ENCODE measurements at places on chromosomes 16 and 17.

DNA sequence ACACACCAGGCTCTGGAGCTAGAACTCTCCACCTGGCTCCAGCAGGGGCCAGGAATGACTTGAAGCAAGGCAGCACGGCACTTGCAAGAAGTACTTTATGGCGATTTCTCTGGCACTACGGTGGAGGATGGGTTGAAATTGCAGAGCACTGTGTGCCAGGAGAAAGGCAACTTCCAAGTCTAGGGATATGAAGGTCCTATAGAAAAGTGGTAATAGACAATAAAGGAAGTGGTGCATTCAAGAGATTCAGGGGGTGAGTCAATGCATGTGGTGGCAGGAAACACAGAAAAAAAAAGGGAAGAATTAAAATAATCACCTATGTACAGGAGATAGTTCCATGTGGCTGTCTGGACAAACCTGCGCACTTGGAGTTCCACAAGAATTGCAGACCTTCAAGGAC is 240.3 kb upstream of the DYNLRB2 start:
- no peak for DNase-seq

- DNase-seq, result no peak
Measured at GRCh38 chr17:2068031-2068518, 13.2 kb downstream of the HIC1 start.

DNA sequence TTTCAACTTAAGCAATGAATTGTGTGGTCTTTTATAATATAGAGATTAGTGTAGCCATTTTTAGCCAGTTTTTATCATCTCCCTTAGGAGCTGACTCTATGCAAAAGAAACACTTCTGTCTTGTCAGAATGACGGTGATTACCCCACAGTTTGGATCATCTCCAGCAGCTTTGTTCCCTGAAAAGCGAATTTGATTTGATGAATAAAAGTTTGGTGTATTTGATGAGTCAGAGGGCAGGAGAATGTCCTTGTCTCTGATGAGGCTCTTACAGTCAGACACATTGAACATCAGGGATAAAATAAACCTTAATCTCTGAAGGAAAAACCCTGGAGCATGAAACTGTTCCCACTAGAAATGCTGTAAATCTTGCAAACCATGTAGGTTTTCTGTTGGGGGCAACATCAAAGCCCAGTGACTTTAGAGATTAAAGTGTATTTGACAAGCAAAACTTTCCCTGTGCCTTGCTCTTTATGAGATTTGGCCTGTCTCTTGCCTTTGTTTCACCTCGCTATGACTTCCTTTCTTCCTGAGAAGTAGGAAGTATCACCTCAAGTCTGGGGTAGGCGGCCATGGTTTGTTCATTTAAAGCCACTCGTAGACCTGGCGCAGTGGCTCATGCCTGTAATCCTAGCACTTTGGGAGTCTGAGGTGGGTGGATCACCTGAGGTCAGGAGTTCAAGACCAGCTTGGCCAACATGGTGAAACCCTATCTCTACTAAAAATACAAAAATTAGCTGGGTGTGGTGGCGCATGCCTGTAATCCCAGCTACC is 209.3 kb downstream of the FTO start:
- DNase-seq, result no peak

DNA sequence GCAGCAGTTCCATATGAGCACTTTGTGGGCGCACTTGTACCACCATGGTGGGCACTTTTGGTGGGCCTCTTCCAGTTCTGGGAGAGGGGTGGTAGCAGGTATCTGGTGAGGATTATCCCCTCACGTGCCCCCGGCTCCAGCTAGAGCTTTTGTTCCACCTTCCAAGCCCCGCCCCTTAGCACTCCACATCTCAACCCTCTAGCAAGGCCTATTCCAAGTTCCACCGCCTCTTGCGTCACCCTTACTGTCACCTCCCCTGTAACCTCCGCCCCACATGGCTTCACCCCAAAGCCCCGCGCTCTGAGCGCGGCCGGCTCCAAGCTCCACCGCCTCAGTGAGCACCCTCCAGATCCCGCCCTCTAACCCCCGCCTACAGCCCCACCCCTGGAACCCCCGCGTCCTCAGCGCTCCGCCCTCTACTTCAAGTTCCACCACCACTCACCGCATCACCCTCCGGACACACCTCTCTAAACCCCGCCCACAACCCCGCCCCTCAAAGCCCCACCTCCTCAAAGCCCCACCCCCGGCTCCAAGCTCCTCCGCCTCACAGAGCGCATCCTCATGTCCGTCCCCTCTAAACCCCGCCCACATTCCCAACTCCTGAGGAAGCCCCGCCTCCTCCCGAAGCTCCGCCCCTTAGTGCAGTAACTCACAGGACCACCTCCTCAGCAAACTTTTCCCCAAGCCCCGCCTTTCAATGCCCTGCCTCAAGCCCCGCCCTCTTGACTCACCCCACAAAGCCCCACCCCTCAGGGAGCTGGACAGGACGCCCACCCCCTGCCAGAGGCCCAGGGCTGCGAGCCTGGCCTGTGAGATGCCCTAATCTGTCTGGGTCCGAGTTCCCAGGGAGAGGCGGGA is 11.1 kb downstream of the SCN4A start:
- no peak for DNase-seq

- no peak for DNase-seq
Measured at GRCh38 chr17:38590988-38591758, 14.6 kb downstream of the SRCIN1 start.

DNA sequence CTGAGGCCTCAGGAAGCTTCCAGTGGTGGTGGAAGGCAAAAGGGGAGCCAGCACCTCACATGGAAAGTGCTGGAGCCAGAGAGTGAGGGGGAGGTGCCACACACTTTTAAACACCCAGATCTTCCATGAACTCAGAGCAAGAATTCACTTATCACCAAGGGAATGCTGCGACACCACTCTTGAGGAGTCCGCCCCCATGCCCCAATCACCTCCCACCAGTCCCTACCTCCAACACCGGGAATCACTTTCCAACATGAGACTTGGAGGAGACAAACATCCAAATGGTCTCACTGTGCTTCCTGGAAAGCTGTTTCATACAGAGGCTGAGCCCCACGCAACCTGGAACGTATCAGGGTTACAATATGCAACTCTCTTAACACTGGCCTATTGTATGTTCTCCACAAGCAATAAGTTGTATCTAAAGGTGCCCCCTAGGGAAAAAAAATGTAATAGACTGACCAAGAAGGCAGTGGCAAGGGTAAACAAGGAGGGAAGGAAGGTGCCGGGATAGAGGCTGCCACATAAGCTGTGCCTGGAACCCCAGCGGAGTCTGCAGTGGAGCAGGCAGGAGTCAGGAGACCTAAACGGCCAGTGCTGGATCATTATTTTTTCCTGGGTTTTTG is 106.7 kb upstream of the FOXF1 start:
- DNase-seq, result no peak

GRCh38 chr17:79874329-79874981 is 35.2 kb upstream of the CBX4 start:
- DNase-seq, result no peak

DNA sequence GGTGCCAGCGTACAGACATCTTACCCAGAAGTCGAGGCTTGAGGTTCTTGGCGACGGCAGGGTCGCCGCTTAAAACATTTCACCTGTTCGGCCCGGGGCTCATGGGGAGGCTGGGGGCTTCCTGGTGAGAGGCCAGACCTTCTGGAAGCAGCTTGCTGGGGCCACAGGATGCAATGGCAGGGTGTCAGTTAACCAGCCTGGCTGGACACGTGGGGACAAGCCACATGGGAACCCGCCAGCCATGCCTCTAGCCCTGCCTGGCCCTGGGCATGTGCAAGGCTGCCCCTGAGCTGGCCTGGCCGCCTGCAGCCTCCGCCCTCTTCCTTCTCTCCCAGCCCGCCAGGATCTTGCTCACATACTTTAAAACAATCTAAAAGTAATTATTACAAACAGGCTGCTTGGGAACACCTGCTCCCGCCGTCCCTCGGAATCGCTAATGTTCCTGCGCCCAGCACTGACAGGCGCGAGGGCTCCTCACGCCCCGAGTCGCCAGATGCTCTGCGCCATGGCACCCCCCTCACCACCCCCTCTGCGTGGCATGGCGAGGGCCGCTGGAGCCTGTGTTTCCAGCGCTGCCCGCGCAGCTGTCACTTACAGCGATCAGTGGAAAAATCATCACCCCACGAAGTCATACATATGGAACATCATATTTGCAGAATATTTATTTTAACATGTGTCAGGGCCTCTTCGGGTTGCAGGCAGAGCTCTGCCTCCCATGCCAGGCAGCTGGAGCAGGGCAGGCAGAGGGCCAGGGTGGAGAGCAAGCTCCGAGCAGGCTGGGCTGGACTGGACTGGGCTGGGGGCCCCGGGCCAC is 188.7 kb upstream of the GSE1 start:
- DNase-seq, result no peak

DNA sequence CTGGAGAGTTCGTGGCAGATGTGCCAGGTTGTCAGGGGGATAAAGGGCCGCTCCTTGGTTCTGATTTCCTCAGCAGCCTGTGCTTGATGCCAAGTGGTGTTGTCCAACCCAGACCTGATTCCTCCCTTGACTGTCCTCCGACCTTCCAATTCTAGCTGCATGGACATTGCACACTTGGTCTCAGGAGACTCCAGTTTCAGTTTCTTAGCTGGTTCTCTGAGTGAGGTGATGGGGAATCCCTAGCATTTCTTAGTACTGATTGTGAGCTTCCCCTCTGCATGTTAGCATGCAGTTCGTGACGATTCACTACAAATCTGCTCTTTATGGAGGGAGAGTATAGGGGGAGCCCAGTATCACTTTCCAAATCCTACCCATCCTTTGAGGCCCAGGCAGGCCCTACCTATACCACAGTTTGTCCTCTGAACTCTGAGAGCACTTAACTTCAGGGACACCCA is 12.4 kb upstream of the CCR7 start:
- no peak for DNase-seq

DNA sequence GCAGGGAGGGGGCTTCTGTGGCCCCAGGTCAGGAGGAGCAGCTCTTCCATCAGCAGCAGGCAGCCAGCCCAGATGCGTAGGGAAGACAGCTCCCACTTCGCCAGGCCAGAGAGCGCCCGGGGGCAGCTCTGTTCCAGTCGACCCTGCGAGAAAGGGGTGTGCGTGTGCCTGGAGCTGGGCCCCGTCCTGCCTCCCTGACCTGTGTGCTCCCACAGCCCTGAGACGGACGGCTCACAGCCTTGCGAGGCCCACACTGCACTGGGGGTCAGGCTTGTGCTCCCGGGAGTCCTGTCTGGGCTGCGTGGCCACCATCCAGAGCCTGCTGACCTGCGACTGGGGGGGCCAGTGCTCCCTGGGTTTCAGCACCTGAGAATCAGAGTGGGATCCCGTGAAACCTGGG is 469 bp upstream of the MSLN start:
- DNase-seq, result no peak

- no peak for DNase-seq
Measured at GRCh38 chr17:81414756-81415516, 19.7 kb downstream of the BAHCC1 start.

GRCh38 chr17:39209317-39210092 is 9.4 kb downstream of the RPL19 start:
- peak; percentile 73 for DNase-seq

GRCh38 chr16:6642271-6642670 is 690.4 kb upstream of the RBFOX1 start:
- no peak for DNase-seq

DNA sequence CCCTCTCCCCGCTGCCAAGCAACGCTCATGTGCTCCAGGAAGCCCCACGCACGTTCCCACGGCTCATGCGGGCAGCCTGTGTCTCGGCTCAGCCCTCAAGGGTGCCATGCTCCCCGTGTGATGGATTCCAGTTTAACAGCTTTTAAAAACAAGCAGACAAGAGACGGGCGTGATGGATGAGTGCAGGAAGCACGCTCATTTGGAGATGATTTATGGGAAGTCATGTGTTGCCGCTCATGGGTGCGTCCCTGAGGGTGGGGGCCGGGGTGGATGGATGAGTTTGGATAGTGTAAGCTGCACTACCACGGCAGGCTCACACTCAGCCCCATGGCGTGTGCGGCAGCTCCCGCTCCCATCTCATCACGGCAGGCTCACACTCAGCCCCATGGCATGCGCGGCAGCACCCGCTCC is 132.8 kb downstream of the RBFOX3 start:
- DNase-seq, result no peak

GRCh38 chr16:621526-622105 is 9.2 kb upstream of the WFIKKN1 start:
- DNase-seq, result no peak

DNA sequence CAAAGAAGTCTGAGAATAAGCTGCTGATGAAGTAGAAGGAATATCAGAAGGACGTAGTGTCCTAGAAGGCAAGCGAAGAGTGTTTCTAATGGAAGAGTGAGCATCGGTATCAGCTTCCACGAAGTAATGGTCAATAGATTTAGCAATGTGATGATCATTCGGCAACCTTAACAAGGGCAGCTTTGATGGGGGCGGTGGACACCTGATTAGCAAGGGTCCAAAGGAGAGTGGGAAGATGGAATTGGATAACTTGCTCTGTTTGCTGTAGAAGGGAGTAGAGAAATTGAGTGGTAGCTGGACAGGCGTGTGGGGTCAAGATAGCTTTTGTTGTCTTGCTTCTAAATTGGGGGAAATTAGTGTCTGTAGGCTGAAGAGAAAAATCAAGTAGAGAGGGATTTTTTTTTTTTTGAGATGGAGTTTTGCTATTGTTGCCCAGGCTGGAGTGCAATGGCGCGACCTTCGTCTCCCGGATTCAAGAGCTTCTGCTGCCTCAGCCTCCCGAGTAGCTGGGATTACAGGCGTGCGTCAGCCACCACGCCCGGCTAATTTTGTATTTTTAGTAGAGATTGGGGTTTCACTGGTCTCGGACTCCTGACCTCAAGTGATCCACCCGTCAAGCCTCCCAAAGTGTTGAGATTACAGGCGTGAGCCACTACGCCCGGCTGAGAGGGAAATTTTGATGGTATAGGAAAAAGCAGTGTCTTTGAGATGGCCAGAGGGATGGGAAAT is 13.9 kb upstream of the HES7 start:
- DNase-seq, result no peak

DNA sequence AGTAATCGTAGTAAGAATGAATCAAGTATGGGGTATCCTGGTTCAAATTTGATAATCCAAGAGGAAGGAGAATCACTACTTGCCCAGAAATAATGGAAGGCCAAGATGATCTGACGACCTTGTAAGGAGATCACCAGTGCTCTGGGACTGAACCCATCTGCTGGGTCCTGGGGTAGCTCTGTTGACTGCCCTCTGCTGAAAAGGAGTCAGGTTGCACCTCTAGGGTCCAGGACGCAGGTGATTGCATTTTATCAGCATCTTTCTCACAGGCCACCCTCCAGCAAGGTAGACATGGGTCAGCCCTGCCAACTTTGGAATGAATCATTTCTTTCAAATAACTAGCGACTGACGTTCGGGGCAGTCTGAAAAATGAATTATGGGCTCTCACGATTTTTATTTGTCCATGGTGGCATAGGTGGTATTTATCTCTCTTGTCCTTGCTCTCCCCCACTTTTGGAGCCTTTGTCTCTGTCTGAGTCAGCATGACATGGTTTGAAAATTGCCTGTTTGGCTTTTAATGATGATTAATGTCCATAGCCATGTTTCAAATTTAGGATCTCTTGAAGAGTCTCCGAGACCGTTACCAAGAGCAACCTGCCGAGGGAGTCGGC is 163.7 kb downstream of the MSI2 start:
- no peak for DNase-seq

GRCh38 chr17:68507576-68507975 is 4.7 kb upstream of the PRKAR1A start:
- DNase-seq, result no peak
